Aorta (tissue), 5 donors: ENCODE measurements at places on chromosomes 3 and 15.
A peak's percentile ranks its signal among the peaks of the same experiment; 100 is the strongest.

DNA sequence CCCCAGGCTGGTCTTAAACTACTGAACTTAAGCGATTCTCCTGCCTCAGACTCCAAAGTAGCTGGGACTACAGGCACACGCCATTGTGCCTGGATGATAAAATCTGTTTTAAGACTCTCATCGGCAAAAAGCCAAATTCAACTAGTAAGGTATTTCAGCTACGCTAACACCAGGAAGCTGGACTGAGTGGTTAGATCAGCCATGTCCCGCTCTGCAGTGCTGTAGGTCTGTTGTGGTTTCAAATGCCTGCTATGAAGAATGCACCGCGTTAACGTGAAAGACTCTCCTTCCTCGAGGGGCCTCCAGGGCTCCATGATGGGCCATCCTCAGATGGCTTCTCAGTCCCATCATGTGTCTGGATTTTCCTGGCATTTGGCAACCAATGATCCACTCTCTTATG is 70.2 kb downstream of the PCOLCE2 start:
- no peak for DNase-seq

- DNase-seq = peak; percentile 34
These were observed 18.9 kb downstream of the PTH1R start for GRCh38 chr3:46896386-46896785.

DNA sequence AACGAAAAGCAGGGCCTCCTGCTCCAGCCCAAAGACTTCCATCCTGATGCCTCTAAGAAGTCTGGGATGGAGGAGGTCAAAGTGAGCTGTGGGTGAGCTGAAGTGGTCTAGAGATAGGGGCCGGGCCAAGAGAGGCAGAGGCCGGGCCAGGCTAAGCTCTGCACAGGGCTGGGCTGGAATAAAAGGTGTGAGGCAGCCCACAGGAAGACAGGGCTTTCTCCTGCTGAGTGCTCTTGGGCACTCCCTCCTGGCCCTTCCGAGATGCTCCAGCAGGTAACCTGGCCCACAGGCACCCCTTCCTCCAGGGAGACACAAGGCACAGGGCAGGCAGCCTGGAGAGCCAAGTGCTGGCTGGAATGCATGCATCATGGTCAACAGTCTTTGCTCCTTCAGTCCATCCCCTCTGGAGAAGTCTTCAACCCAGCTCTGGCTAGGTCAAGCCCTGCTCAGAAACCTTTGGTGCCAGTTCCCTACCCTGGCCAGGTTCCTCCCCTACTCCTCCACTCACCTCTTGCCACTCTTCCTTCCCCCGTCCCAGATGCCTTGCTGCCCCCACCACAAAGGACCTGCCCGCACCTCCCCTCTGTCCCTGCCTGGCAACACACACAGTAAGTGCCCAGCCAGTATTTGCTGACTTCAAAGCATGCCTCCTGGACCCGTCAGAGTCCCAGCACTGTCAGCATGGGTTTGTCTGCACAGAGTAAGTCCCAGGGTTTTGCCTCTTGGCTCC is 93.6 kb downstream of the SEC22A start:
- DNase-seq = no peak

DNA sequence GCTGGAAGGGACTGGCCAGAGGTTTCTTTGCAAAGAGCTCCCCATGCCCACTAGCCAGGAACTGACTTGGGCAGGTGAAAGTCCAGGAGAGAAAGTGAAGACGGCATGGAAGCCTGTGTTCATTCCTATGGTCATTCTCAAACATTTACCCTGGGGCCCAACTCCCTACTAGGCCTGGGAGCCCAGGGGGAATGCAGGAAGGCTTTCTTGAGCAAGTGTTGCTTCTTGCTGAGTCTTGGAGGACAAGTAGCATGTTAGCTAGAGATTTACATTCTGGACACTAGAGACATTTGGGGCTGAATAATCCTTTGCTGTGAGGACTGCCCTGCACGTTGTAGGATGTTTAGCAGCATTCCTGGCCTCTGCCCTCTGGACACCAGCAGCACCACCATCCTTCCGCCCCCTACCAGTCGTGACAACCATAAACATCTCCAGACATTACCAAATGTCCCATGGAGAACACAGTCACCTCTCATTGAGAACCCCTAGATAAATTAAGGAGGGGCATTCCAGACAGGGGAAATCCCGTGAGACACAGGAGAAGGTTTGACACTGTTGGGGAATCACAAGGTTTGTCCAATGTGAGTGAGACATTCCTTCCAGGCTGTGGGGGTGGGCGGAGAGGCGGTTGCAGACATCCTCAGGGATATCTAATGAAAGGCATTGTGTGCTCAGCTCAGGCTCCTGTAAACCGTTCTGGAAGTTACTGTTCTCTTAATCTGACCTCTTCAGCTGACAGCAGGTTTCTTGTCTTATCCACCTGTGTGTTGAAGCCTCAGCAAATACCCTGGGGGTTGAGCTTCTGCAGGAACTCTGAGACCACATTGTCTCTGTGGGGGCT is 236.2 kb downstream of the TLE3 start:
- no peak for DNase-seq

DNA sequence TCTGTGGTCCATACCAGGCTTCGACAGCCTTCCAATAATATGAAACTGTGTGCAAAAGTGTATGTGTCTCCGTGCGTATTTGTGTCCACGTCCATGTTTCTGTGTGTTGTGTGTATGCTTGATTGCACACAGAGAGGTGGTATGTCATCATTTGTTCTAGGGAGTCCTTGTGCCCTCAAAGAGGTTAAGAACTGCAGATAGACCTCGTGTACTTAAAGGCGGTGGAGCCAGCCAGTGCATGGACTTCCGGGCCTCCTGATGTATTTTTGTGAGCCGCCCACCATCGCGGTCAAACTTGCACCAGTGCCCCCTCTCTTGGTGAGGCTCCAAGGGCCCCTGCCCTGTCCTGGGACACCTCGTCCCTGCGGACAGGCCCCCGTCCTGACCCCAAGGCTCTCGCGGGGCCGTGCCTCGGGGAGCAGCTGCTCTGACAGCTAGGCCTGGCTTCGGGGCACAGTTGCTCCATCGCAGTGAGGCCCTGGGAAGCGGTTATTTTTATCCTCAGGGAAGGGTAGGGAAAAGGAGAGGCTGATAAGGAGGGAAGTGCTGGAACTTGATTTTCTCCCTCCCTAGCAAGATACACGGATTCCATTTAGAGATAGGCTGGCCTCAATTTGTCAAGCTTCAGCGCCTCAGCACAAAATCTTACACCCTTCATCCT is 1.2 kb upstream of the RYK start:
- DNase-seq = peak; percentile 44

- DNase-seq = no peak
These were observed 121.3 kb upstream of the SMAD3 start for GRCh38 chr15:66944121-66944520.

GRCh38 chr3:114214542-114215341 is 22.6 kb downstream of the ZNF80 start:
- no peak for DNase-seq

GRCh38 chr3:71258526-71258925 is 325.0 kb downstream of the FOXP1 start:
- no peak for DNase-seq

DNA sequence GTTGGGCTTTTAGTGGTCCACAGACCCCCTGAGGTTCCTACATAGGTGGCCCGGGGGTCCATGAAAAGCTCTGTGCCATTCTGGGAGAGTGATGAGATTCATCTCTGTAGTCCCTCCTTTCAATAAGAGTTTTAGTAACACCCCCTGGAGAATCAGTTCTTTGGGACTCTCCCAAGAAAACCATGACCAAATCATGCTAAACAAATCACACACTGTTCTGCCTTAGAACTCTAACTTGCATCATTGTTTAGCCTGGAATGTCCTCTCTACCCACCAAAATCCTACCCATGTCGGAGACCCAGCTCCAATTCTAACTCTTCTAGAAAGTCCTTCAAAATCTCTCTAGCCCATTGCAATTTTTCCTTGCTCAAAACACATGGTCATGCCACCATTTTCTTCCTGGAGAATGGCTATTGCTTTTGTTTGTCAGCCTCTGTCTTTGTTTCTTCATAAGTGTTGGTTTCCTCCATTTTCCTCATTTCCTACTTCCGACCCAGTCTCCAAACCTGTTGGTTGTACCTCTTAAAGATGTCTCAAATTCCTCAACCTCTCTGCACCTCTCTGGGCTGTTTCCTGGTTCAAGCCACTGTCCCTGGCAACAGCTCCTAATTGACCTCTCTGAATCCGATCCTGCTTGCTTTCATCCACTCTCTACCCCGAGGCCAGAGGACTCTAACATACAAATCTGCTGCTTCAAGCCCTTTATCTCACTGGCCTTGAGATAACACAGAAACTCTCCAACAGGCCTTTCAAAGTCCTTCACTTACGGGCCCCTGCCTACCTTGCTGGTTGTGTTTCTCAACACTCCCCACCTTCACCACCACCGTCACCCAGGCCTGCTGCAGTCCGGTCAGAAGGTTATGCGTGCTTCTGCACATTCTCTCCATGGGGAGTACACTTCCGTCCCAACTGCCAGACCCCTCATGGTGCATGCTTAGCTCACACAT is 23.7 kb downstream of the CYP19A1 start:
- DNase-seq = no peak

DNA sequence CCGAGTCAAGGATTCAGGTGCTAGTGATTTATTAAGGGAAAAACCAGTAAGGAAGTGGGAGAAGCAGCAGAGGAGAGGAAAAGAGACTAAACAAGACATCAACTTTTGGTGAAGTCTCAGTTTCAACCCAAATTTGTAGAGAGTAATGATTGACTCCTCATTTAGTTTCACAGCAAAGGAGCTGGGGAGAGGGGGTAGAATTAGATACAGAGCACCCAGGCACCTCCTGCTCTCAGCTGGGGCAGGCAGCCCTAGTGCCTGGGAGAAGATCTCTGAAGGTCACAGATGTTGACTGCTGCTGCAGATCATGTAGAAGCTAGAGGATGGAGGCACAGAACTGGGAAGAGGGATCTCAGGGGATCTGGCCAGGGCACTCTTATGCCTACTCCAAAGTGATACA is 29.1 kb downstream of the RPL39L start:
- DNase-seq = no peak

GRCh38 chr3:33044676-33045075 is 52.3 kb downstream of the GLB1 start:
- DNase-seq = no peak

DNA sequence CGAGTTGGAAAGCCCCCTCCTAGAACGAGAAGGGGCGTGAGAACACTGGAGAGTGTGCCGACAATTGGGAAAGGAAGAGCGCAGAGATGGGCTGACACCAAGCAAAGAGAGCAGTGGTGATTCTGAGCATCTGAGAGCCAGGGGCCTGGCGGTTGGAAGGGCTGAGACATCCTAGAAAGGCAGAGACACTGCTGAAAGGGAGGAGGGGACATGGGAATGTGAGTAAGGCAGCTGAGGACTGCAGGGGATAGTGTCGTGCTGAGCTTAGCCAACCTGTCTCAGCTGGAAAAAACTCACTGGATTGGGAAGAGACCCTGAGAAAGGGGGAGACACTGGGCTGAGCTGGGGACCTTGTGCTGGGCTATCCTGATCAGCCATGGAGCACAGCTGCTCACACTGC is 58.1 kb upstream of the SLC6A6 start:
- no peak for DNase-seq

GRCh38 chr15:70853973-70854665 is at the start of gene LARP6:
TSS of gene LARP6 (minus strand) at chr15:70854157. CDS start at chr15:70854088, 69 bp downstream.
- DNase-seq = peak; percentile 90

- DNase-seq = no peak
These were observed 126.4 kb downstream of the P2RY1 start for GRCh38 chr3:152961323-152961722.

GRCh38 chr15:38991126-38991525 is 426.5 kb upstream of the RASGRP1 start:
- no peak for DNase-seq

DNA sequence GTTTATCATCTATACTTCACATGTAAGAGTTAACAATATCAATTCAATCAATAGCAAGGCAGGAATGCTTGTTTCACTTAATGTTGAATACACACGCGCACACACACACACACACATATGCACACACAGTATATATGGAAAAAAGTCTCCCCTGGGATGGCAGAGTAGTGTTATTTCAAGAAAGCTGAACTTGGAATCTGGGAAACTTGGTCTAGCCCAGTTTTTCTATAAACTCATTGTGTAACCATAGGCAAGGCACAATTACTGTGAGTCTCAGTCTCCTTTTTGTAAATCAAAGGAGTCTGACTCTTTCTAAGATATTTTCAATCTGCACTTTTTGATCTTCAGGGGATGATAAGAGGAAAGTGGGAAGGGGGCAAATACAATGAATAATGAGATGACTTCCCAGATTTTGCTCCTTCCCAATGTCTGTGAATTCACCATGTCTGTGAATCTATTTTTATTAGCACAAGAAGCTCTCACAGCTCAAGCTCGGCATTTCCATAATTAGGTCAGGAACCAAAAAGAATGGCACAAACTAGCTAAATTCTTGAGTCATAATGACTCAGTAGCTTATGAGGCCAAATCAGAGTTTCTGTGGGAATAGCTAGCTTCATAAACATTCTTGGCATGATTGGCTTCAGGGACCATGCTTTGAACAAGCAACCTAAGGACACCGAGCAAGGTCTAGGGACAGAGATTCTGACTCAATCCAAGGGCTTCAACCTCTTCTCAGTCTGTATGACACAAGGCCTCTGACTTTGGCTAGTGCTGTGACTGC is 227.4 kb upstream of the DCBLD2 start:
- no peak for DNase-seq

- no peak for DNase-seq
These were observed 268.6 kb upstream of the SLITRK3 start for GRCh38 chr3:165464736-165465135.

GRCh38 chr3:78908236-78908635 is 859.6 kb downstream of the ROBO1 start:
- no peak for DNase-seq

DNA sequence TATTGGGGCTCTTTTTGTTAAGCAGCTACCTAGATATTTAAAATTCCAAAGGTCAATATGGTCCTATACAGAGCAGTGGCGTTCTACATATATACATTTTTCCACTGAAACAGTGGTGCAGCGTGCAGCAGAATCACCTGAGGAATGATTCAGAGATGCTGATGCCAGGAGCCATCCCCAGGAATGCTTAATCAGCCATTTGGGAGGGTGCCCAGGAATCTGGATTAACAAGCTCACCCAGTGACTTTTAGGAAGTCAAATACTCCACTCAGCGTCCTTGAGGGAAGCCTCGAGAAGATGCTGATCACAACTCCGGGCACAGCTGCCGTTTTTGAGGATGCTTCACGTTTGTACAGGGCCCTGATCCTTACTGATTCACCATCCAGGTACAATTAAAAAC is 82.6 kb upstream of the ARHGEF3 start:
- DNase-seq = no peak
